ENCODE measurements at places on chromosomes 7 and 10.

DNA sequence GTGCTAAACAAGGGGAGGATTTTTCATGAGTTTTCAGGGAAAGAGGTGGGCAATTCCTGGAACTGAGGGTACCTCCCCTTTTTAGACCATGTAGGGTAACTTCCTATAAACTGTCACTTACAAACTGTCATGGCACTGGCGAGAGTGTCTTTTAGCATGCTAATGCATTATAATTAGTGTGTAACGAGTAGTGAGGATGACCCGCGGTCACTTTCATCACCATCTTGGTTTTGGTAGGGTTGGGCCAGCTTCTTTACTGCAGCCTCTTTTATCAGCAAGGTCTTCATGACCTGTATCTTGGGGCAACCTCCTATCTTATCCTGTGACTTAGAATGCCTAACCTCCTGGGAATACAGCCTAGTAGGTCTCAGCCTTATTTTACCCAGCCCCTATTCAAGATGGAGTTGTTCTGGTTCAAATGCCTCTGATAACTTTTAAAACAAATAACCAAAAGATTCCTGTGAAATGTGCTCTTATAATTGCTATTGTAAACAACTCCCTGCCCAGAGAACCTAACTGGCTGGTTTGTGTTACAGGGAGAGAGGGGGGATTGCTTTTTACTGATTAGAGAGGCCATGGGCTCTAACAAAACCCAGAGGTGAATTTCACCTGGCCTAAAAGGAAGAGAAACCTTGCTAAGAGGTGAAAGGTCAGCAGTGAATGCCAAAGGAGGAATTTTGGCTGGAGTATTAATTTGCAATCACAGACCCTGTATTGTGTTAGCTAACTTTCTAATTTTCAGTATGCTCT, 64.3 kb downstream of the EEPD1 start:
- DNase-seq = no peak

DNA sequence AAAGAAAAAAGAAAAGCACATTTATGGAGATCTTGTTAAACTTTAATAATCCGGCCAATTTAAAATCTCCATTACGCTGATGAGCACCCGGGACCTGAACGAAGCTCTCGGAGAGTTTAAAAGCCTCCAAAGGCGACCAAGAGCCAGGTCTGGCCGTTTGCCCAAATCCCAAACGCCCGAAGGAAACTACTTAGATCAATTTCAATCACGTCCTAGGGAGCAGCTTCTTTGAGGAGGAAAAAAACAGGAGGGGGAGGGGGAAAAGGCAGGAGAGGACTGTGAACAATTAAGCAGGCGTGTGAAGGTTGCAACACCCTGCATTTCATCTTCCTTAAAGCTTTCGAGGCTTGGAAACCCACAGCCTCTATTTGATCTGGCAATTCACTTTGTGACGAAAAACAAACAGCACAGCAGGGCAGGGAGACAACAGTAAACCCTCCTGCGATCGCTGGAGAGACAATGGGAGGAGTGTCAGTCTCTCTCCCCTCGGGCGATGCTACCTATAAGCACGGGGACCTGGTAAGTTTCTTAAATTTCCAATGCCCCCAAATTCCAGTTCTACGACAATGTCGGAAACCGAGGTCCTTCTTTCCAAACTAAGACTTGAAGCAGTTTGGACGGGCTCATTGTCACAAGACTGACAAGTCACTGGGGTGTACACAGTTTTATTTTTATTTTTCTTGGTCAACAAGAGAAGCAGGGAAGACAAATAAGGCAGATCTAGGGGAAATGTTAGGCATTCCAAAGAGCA, 1.2 kb downstream of the KLF6 start:
- no peak for DNase-seq

GRCh38 chr10:31170636-31171035, 139.0 kb upstream of the ZNF438 start:
- DNase-seq = no peak

DNA sequence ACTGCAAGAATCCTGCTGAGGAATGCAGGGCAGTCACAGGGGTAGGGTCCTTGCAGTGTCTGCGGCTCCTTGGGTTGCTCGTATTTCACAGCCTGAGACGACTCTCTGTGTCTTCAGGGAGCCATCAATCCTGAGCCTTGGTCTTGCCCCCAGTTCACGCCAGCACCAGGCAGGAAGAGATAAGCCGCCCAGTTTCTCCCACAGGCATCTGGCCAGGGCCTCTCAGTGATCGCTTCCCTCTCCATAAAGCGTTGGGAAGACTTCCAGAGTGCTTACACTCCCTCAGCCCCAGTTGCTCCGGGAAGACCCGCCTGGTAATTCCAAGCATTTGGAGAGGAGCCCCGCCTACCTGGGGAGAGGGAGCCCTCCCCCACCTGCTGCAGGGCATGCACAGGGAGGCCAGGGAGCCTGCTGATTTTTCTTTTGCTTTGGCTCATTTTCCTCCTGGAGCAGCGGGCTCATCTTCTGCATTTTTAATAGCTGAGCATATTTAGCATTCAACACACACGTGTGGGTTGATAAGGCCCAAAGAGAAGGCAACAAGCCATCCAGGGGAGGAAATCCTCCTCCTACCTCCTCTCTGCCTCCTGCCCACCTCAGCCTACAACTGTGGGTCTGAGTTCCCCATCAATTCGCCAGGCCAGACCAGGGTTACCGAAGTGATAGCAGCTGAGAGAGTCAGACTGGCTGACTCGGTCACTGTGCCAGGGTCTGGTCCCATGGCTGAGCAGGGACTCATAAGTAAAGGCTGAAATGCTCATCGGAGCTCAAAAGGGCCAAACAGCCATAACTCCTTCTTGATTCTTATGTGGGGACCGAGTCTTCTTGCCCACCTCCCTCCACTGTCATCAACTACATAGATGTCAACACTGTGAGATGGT, 74.4 kb upstream of the EFCAB10 start:
- no peak for DNase-seq

GRCh38 chr10:124092860-124093773, at the start of gene CHST15:
Gene CHST15 (minus strand): TSS chr10:124093598. CDS start chr10:124046212, 47,386 bp downstream.
- DNase-seq = no peak

- DNase-seq = no peak
Observed at GRCh38 chr7:149559711-149560110, 62.1 kb upstream of the ZNF746 start.

- no peak for DNase-seq
Observed at GRCh38 chr7:17142831-17143541, 155.5 kb upstream of the AHR start.

All from GDM1 (cell line).